ENCODE measurements at places on chromosomes 1 and 21. TPM values are rescaled to one million over a fixed set of nuclear protein-coding genes. Genes with fewer than 3 reads are reported as not detected.

FAM72C gene
- 9.5 TPM for total RNA-seq

FH gene
- 67.7 TPM for total RNA-seq

GRCh38 chr1:242006976-242007375 lies 8.1 kb upstream of the MAP1LC3C start:
- no peak overlapping the region for H3K27ac ChIP-seq
- H3K27me3 ChIP-seq: no peaks in the 10 kb centered on the region
- no peak overlapping the region for H3K4me3 ChIP-seq
- DNase-seq: no peak
- H3K36me3 ChIP-seq: no peaks in the 10 kb centered on the region

FALEC gene
- 0.59 TPM for total RNA-seq

- H3K27me3 ChIP-seq: peaks cover 3% of the 10 kb centered on the region
- no peak overlapping the region for H3K27ac ChIP-seq
- H3K36me3 ChIP-seq: no peaks in the 10 kb centered on the region
- H3K4me3 ChIP-seq: no peak overlapping the region
- no peaks in the 10 kb centered on the region for H3K4me1 ChIP-seq
Observed at GRCh38 chr1:58067082-58067481, 479.4 kb downstream of the OMA1 start.
